Hematopoietic multipotent progenitor cell treated with erythropoietin and hydrocortisone succinate and interleukin-3 and kit ligand, for 4 days (in vitro differentiated cells): ENCODE measurements at places on chromosomes 5 and 9.

DNA sequence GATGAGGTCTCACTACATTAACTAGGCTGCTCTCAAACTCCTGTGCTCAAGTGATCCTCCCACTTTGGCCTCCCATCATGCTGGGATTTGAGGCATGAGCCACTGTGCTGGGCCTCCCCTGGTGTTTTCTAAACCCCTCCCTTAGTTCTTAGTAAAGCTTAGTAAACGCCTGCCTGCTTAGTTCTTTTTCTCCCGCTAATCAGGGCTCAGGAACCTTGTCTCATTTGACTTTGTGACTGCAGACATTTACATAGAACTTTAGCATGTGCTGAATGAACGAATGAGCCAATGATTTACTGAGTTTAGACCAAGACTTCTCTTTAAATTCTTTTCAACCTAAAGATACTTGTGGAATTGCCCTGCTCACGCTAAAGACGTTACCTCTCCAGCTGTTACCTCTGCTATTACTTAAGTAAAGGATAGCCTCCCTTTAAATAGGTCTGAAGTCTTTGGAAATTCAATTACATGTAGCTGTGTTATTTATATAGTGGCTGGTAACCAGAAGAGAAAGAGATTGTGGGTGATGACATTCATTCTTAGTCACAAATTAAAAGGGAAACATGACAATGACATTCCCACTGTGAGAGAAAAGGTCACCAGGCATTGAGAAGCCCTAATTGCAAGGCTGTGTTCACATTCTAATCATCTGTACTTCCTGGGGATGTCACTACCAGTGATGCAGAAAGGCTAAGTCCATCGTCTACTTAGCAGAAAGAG lies 18.6 kb upstream of the SUSD1 start:
- no peak for DNase-seq

GRCh38 chr9:93579711-93580516 lies 3.5 kb downstream of the PHF2 start:
- DNase-seq, result no peak

GRCh38 chr5:54098267-54098666 lies 212.1 kb downstream of the ARL15 start:
- no peak for DNase-seq

GRCh38 chr9:129007035-129007765 lies 20.9 kb downstream of the SH3GLB2 start:
- DNase-seq, result no peak

DNA sequence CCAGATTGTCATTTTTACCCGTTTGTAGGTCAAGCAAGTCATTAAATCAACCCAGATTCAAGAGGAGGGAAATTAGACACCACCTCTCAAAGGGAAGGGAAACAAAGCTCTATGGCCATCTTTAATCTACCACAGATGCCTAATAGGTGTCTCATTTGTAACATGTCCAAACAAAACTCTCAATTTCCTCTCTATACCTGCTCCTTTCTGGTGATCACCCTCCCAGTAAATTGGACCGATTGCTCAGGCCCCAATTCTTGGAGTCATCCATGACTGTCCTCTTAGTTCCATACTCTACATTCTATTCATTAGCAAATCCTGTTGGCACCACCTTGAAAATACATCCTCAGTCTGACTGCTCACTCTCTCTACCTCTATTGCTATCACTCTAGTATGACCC lies 22.1 kb upstream of the UGCG start:
- no peak for DNase-seq

GRCh38 chr5:132052520-132052919 lies 7.9 kb upstream of the IL3 start:
- DNase-seq, result no peak

DNA sequence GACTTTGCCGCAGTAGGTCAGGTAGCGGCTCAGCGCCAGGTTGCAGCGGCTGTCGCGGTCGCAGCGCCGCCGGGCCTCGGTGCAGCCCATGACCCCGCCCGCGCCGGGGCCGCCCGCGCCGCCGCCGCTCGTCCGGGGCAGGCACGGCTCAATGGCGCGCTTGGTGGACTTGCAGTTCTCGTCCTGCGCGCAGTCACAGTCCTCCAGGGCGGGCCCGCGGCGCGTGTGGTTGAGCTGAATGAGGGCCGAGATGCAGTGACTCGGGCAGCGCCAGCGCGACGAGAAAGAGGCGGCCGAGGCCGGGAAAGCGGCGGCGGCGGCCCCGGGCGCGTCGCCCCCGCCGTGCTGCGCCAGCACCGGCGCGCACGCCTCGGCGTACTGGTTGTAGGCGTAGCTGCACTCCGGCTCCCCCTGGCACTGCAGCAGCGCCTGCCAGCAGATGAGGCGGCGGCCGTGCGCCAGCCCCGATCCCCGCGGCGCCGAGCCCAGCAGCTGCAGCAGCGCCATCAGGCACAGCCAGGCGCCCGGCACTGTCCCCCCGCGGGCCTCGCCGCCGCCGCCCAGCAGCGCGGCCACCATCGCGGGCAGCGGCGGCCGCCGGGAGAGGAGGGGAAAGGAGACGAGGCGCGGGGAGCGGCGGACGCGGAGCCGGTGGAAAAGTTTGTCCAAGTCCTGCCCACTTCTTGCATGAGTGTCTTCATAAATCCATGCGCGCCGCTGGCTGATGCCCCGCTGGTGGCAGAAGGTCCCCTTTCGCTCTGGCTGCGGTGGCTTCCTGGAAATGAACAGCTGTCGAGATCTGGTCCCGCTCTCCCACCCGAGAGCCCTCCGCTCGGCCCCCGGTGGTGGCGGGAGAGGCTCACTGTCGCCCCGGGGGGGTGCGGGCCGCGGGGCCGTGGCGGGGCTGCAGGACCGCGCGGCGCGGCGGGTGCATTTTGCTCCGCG lies 833 bp downstream of the GAS1 start:
- DNase-seq, result peak; percentile 79

GRCh38 chr5:149771216-149771980 lies 41.3 kb downstream of the PPARGC1B start:
- no peak for DNase-seq

GRCh38 chr5:31561946-31562345 lies 29.8 kb downstream of the C5orf22 start:
- no peak for DNase-seq

DNA sequence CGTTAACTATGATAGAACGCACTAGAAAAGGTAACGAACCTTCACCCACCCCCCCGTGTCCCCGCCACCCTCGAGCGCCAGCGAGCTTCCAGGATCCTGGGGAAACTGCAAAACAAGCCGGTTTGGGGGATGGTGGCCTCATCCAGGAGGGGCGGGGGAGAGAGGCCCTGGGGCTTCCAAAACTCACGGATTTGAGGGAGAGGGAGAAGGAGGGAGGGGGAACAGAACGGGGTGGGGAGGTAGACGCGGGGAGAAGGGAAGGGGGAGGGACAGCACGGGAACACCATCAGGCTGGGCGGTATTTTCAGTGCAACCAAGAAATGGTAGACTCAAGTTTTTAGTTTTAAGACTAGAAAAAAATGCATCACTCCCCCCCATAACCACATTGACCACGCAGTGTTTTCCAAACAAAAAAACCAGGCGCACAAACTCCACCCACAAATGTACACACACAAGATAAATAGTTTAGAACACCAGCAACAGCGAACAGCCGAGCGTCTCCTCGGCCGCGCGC lies 1.4 kb downstream of the NRARP start:
- DNase-seq, result no peak

GRCh38 chr9:108676355-108676754 lies 179.4 kb downstream of the ACTL7B start:
- DNase-seq, result no peak

DNA sequence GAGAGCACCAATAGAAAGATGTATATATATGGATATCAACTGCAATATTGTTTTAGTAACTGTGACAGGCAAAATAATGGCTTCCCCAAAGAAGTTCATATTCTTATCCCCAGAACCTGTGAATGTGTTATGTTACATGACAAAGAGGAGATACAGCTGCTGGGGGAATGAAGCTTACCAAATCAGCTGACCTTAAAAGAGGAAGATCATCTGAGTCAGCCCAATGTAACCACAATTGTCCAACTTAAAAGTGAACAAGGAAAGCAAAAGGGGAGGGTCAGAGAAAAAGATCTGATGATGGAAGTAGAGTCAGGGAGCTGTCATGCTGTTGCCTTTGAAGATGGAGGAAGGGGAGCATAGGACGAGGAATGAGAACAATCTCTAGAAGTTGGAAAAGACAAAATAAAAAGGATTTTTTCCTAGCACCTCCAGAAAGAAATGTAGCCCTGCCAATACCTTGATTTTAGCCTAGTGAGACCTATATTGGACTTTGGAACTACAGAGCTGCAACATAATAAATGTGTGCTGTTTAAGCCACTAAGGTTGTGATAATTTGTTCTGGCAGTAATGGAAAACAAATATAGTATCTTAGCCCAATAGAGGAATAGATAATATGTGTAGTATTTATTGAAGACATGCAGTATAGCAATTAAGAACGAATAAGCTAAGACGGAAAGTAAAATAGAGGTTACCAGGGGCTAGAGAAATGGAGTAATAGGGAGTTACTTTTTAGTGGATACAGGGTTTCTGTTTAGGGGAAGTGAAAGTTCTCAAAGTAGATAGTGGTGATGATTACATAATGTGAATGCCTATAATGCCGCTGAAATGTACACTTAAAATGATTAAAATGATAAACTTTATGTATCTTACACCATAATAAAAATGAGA lies 115.9 kb downstream of the PIK3R1 start:
- peak; percentile 85 for DNase-seq

- DNase-seq, result peak; percentile 95
These were observed 54.9 kb downstream of the SLC44A1 start for GRCh38 chr9:105299190-105299854.
